ENCODE measurements at places on chromosomes 4 and X. TPM values are rescaled to one million over a fixed set of nuclear protein-coding genes. Genes with fewer than 3 reads are reported as not detected.
A peak's percentile ranks its signal among the peaks of the same experiment; 100 is the strongest.

DMRTC1 gene
- not detected for total RNA-seq

GPRIN3 gene
- 0.49 TPM for total RNA-seq

PASD1 gene
- total RNA-seq: not detected

ARSH gene
- total RNA-seq: not detected

MAGEA11 gene
- not detected for total RNA-seq

DNA sequence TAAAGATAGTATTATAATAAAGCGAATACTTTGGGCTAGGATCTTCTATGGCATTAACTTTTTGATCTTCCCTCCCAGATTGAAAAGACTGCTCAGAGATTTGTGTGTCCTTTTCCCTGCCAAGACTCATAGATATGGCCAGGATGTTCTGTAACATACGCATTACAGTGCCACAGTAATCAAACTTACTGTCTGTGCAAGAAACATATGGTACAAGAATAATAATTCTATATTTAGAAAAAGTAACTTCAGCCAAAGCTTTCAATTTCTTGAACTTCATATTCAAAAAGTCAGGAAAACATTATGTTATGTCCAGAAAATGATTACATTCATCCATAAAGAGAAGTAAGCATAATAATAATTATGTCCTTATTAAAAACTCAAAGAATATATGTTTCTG, 100.9 kb upstream of the GUCY1A1 start:
- DNase-seq: no peak

- DNase-seq: no peak
These were observed 218.6 kb upstream of the ANXA3 start for GRCh38 chr4:78332976-78333375.

DNA sequence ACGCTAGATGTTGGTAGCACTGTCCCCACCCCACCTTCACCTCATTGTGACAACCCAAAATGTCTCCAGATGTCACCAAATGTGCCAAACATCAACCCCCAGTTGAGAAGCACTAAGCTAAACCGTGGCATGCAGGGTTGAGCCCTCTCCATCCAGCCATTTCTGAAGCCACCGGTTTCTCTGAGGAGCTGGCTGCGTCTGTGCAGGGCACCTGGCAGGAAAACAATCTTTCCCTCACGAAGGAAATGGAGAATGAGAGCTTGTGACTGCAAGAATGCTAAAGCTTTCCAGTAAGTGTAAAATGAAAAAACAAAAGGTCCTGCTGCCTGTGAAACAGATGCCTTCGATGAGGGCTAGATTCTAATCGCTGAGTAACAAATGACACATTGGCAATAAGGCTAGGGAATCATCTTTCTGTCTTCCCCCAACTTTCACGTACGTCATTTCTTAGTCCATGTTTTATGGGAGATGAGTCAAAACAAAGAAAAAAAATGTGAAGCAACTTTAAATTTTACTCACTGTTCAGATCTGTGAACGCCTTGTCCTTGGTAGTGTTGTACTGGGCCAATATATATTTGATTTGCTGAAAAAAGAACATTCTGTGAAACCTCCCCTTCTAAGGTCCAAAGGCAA, 59.9 kb downstream of the PROM1 start:
- DNase-seq: peak; percentile 40

DNA sequence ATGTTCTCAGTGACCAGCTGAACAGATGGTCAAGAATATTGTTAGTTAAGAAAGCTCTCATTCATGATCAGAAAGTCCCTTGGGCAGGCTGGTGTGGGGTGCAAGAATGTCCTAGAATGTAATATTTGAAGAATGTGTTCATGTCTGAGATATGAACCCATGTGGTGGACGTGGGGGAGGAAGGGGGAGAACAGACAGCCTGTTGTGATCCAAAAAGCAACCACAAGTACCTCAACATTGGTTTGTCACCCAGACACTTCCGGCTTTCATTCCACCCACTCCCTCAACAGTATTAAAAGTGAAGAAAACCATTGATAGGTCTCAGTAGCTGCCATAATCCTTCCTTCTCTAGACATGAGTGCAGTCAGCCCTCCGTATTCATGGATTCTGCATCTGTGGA, 82.2 kb downstream of the MAML3 start:
- DNase-seq: peak; percentile 80

DNA sequence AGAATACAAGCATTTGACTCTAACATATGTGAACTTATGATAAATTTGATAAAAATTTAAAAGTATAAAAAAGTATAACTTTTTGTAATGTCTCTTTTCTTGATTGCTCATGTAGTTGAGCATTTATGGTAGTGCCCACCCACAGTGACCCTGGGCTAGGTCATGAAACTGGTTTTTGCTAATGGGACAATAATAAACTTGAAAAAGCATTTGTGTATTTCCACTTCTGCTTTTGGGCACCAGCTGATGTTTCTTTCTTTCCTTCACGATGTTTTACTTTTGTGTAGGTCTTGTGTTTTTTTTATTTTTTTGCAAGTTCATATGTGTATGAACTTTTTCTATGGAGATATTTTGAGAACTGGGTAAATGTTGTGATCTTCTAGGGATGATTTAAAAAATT, 313.1 kb downstream of the CBLL2 start:
- no peak for DNase-seq

DNA sequence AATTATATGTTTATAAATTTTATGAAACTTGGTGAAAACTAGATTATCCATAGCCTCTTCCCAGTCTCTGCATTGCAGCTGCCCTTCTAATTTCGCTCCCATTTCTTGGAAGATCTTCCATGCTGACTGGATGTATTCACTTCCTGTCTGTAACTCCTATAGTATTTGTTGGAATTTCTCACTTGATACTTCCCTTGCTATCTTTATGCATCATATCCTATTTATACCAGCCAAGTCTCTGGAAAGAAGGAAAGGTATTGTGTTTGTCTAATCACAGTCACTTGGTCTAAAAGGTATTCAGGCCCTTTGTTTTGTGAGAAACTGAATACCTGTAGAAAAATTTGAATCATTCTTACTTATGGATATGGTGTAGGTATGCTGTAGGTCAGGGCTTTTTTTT, 870.9 kb upstream of the FRG1 start:
- DNase-seq: no peak

- peak; percentile 94 for DNase-seq
These were observed at the start of gene PRMT9 for GRCh38 chr4:147683717-147684700. PRMT9 (minus strand) TSS chr4:147684163; CDS start chr4:147683987, 176 bp downstream.

DNA sequence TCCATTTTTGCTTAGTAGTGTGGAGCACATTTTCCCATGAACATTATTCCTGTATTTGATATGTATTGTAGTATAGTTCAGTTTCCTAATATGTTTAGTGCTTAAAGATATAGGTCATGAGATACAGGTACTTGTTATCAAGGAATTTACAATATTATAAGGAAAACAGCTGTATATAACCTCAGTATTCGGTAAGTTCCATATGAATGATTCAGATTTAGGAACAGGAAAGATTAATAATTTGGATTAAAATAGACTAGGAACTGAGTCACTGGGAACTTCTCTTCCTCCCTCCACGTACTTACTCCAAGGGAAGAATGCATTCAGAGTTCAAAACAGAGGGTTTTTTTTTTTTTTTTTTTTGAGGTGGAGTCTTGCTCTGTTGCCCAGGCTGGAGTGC, 20.0 kb downstream of the DIAPH2 start:
- DNase-seq: peak; percentile 33

- no peak for DNase-seq
These were observed 1.2 kb upstream of the SLC2A9 start for GRCh38 chr4:10022346-10023049.
